Kidney tubule cell (primary cell): ENCODE measurements at places on chromosomes 6 and 20.
A peak's percentile ranks its signal among the peaks of the same experiment; 100 is the strongest.

DNA sequence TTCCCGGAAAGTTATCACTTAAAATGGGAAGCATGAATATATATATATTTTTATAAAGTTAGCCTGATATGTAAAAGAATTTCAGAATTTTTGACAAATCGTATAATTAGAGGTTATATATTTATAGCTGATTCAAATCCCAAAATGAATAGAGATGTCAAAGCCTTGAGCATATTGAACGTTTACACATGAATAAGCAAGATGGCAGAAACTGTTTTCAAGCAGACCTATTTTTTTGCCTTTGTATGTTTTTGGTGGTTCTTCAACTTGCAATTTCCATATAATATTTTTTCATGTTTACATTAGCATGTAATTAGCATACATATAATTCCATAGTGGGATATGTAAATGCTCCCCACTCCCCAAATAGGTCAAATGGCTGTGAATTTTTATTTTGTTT, 189.9 kb downstream of the PRL start:
- DNase-seq = no peak

DNA sequence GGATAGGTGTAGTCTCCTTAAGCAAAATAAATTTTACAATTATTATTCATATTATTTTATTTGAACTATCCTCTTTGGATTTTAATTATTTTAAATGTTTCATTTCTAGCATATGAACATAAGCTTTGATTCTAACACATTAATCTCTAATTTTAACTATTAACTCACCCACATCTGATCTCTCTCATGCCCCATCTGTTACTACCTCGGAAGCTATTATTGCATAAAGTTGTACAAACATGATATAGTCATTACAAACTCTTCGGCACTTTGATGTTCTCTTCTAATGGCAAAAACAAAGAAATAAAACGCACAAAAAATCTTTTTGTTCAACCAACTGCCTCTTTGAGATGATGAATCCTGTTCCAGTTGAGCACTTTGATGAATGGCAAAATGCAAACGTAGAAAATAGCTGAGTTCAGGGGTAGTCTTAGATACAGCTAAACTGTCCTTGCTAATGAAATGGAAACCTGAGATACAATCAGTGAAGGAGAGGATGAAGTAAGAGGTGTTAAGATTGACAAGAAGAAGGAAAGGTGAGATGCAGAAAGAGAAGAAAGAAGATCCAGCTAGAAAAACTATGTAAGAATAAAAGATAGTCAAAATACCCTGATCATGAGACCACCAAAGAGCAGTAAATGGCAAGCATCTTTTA, 41.1 kb downstream of the EPM2A start:
- DNase-seq = no peak

- DNase-seq = peak; percentile 57
These were observed 49.6 kb downstream of the ATXN1 start for GRCh38 chr6:16711546-16712254.

DNA sequence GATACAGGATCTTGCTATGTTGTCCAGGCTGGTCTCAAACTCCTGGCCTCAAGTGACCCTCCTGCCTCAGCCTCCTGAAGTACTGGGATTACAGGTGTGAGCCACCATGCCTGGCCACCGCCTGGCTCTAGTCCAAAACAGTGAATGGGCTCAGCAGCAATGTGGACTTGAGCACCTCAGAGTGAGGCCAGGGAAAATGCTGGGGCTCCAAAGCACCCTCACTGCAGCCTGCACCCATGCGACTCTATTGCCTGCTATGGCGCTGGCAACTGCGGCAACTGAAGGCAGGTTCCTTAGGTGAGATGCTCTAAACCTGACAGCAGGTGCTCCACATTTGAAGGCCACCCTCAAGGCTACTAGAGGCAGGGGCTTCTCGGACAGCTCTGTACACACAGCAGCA, 26.5 kb downstream of the MAP1LC3A start:
- no peak for DNase-seq

GRCh38 chr6:164928057-164928727, 381.2 kb downstream of the C6orf118 start:
- DNase-seq = no peak

- peak; percentile 82 for DNase-seq
These were observed 61.4 kb downstream of the CD24 start for GRCh38 chr6:106913111-106913510.

GRCh38 chr6:42224222-42225028, 6.8 kb upstream of the MRPS10 start:
- DNase-seq = peak; percentile 93
